ENCODE measurements at places on chromosomes 7 and 10.

DNA sequence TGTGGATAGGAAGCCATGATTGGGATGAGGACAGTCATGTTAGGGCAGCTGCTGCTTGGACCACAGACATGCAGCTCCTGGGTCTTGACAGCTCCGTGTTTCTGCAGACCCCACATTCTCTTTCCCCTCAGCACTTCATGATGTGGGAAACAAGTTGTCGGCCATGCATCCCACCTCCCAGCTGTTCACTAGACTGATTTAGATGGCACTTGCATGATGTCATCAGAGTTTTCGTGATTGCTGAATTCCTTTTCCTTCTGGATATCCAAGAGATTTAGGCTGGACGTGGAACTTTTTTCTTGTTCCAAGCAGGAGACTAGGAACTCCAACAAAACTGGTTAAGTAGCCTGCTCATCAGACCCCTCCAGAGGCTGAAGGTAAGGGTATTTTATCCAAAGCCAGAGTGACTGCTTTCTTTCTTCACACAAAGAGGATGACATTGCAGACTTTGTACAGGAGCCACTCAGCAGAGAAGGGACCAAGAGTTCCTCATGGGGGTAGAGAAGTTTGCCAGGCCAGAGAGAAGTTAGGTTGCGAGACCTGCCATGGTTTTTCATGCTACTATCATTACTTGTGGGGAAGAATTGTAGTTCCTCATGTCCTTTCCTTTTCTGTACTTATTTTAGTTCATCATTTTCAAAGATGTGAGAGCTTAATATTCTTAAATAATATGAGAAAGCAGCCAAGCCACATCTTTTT lies 117.7 kb upstream of the GJD4 start:
- no peak for DNase-seq

GRCh38 chr7:39536951-39537350 lies 29.3 kb upstream of the YAE1 start:
- DNase-seq = no peak

- DNase-seq = no peak
These were observed 68.9 kb downstream of the PFKFB3 start for GRCh38 chr10:6271663-6272062.

DNA sequence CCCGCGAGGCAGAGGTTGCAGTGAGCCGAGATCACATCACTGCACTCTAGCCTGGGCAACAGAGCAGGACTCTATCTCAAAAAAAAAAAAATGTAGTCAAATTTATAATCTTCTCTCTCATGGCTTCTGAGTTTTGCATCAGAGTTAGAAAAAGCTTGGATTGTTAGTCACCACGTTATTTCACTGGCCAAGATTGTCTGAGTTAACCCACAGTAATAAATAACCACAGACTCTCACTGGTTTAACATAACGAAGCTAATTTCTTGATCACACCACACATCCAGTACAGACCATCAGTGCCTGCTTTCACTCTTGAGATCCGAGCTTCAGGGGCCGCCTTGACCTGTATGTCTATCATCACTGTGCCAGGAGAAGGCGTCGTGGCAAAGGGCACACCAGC lies 116.8 kb upstream of the JCAD start:
- no peak for DNase-seq

GRCh38 chr10:73763343-73763742 lies 18.5 kb upstream of the CHCHD1 start:
- DNase-seq = peak; percentile 30

GRCh38 chr10:19772972-19773371 lies 43.3 kb upstream of the PLXDC2 start:
- DNase-seq = no peak

DNA sequence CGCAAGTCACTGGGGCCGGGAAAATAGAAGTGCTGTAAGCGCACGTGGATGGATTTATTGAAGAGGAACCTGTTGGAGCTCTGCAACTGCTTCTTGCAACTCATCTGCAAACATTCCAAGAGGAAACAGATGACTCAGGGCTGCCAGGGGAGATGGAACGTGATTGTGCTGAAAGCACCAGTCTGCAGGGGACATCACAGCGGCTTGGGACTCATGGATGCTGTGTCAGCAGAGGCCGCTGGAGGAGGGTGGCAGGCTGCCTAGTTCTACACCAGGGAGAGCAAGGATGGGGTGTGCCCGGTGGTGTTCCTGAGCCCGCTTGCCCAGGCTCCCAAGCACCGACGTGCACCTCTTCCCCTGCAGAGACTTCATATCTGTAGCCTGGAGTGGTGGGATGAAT lies 515.7 kb downstream of the TCERG1L start:
- no peak for DNase-seq

Data from CD4-positive, alpha-beta T cell treated with Interferon gamma for 1 hour (primary cell).